Activated naive CD8-positive, alpha-beta T cell treated with anti-CD3 and anti-CD28 coated beads, Interleukin-2, amount 10 ng/mL, durations not matched to agents 7 days and 5 days (primary cell): ENCODE measurements at places on chromosomes 5 and 9. TPM values are rescaled to one million over a fixed set of nuclear protein-coding genes. Genes with fewer than 3 reads are reported as not detected.
A peak's percentile ranks its signal among the peaks of the same experiment; 100 is the strongest.

Gene ADGRV1
- total RNA-seq, result not detected

DNA sequence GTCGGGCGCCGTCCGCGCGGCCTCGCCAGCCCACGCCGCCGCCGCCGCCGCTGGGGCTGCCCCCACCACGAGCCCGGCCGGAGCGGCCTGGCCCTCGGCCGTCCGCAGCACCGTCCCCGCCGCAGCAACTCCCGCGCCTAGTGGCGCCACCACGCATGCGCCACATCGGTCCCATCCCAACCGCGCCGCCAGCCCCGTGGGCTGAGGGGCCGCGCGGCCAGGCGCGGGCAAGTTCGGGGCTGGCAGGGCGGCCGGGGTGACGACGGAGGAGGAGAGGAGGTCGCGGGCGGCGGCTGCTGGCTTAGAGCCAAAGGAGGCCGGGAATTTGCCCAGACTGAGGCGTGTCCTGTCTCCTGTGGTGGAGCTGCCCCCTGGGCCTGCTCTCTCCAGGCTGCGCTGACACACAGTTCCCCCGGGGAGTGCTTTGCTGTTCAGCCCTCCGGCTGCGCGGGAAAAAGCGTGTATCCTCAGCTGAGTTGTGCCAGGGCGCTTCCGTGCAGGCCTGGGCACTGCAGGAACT is at the start of gene TUSC1:
TUSC1 (minus strand) TSS at position 298 of the 520 bp plus-strand sequence; CDS start at position 166, 132 bp downstream.
- no peaks in the 10 kb centered on the region for H3K4me1 ChIP-seq
- H3K27me3 ChIP-seq, result peaks cover 21% of the 10 kb centered on the region
- H3K36me3 ChIP-seq, result no peaks in the 10 kb centered on the region
- no peak within 1 kb of the TSS for H3K4me3 ChIP-seq
- peak; percentile 30 for DNase-seq

DNA sequence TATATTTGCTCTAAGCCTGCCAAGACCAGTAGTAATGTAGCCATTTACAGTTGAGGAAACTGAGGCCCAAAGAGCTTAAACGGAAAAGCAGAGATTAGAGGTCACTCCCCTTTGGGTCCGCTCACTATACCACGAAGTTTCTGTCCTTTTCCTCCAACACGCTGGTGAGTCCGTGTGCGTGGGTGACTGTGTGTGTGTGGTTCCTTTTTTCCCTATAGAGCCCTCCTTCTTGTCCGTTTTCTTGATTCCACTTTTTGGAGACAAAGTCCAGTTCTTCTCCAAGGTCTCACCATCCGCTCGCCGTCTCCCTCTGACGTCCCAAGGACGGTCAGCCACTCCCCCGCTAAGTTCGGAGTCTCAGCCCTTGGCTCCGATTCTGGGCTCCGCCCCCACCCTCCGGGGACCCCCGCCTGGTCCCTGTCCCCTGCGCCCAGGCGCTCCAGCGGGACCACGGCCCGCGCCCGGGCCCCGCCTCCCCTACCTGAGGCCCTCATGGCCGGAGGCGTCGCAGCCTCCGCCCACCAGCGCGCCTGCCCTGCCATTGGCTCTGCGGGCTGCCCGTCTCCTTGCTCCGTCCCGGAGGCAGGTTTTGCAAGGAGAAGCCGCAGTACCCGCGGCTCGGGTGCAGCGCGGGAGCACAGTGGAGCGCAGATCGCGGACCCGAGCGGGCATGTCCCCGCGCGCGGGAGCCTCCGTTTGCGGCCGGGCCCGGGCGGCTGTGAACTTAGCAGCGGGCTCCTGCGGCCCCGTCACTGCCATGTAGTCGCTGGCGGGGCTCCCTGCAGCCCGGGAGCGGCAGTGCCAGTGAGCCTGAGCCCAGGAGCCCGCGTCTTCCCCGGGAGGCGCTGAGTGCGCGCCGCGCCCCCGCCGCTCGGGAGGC is at the start of gene MAST4:
MAST4 (plus strand) TSS at position 638 of the 880 bp plus-strand sequence. CDS start 263 bp downstream, outside the sequence.
- peaks cover 67% of the 10 kb centered on the region for H3K27me3 ChIP-seq
- no peaks in the 10 kb centered on the region for H3K36me3 ChIP-seq
- H3K4me3 ChIP-seq, result peak within 1 kb of the TSS; percentile 83
- DNase-seq, result peak; percentile 83
- H3K4me1 ChIP-seq, result peaks cover 17% of the 10 kb centered on the region
- H3K27ac ChIP-seq, result no peak within 1 kb of the TSS

Gene PELO
- 24.0 TPM for total RNA-seq

GRCh38 chr9:104747565-104748358 is at the start of gene NIPSNAP3A:
Gene NIPSNAP3A, plus strand, starts transcription at chr9:104747683. Its CDS starts 110 bp downstream, at chr9:104747793.
- H3K36me3 ChIP-seq, result peaks cover 18% of the 10 kb centered on the region
- H3K4me3 ChIP-seq, result peak within 1 kb of the TSS; percentile 93
- peak; percentile 92 for DNase-seq
- H3K4me1 ChIP-seq, result peaks cover 17% of the 10 kb centered on the region

Gene LOX
- total RNA-seq, result not detected

- H3K27me3 ChIP-seq, result peaks cover 7% of the 10 kb centered on the region
- H3K4me1 ChIP-seq, result no peaks in the 10 kb centered on the region
- no peaks in the 10 kb centered on the region for H3K36me3 ChIP-seq
- H3K27ac ChIP-seq, result no peak overlapping the region
- H3K4me3 ChIP-seq, result no peak overlapping the region
Observed at GRCh38 chr9:75299324-75299723, 211.0 kb downstream of the OSTF1 start.

DNA sequence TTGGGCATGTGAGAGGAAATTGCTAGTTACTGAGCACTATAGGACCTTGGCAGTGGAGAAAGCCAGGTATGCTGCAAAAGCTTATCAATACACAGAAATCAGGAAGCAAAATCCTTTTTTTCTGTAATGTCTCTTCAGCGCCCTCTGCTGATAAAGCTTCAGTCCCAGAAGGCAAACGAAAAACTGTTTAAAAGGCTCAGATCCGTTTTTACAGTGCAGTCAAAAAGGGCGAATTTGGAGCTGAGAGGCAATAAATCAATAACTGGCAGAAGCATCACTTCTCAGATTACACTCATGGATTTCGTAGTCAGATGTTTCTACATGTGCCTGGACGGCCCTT is 1.1 kb upstream of the MAN2A1 start:
- H3K27ac ChIP-seq, result peak overlapping the region; percentile 90
- H3K4me3 ChIP-seq, result peak overlapping the region; percentile 85
- DNase-seq, result no peak
- peaks cover 29% of the 10 kb centered on the region for H3K4me1 ChIP-seq
- H3K36me3 ChIP-seq, result no peaks in the 10 kb centered on the region

GRCh38 chr5:56012281-56012963 is 17.7 kb upstream of the IL6ST start:
- peaks cover 22% of the 10 kb centered on the region for H3K4me1 ChIP-seq
- H3K36me3 ChIP-seq, result peaks cover 8% of the 10 kb centered on the region
- peak overlapping the region; percentile 60 for H3K27ac ChIP-seq
- peak; percentile 39 for DNase-seq
